Stimulated activated CD8-positive, alpha-beta memory T cell treated with anti-CD3 and anti-CD28 coated beads, Interleukin-4, amount 100 ng/mL, for 4 hours (primary cell): ENCODE measurements at places on chromosomes 7 and 10.

DNA sequence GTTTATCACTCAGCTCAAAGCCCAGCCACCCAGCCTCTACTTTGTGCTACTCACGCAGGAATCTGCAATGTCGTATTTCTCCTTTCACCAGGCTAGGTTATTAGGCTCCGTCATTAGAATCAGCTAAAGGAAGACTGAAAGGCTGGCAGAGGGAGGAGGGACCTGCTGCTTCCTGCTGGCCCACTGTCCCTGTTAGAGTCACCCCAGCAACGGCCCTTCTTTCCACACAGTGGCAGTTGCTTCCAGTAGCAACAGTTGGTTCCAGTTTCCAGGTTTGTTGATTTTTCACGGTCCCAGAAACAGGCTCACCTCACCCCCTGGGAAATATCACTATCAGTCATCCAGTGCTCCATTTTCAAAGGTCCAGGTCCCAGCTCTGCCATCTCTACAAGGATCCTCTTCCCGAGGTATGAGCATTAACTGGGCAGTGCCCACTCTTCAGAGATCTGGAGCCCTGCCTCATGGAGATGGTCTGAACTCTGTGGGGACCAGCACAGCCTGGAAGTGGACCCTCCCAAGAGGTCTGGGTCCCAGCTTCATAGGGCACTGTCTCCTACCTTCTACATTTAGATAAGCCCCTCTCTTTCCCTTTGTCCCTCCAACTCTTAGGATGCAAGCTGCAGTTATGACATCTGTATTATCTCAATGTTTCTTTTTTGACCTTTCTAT, 15.9 kb downstream of the ODAD2 start:
- DNase-seq = no peak

DNA sequence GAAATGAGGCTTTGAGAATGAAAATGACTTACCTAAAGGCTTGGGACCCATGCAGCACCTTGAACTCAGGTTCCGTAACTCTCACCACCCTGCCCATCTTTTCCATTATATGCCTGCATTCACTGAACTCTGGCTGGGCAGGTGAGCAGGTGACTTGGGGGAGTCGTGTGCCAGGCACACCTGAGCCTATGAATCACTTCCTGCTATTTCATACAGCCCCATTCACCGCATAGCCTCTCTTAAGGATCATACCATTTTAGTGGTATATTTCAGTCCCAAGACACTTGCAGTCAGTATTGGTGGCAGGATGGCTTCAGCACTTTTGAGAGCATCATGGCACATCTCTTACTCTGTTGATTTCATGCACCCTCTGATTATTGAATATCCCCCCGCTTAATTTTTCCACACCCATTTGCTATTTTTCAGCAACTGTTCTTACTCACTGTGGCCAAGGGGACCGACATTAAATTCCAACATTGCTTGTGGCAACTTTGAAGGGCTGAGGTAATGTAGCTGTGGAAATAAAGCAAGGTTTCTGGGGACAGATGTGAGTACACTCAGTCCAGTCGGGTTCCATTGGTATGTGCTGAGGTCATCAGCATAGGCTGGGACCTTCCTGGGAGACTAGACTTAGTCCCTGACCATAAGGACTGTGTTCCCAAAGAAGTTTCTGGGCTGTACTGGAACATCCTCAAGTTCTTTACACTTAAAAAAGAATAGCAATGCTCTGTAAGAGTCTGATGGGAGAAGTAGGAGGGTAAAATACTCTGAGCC, 39.8 kb upstream of the ZNF438 start:
- DNase-seq = no peak

DNA sequence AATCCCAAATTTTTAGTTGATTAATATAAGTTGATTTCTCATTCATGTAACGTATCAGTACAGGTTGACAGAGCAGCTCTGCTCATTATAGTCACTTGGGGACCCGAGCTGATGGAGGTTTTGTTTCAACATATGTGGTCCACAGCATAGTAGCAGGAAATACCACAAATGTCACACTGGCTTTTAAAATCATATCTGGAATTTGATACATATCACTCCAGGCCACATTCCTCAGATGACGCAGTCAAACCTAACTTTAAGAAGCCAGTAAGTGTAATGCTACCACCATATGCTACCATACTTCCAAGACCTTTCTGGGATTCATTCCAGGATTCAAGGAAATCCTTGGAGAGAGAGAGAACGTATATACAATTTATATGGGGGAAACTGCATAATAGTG, 156.3 kb downstream of the PHF14 start:
- no peak for DNase-seq

DNA sequence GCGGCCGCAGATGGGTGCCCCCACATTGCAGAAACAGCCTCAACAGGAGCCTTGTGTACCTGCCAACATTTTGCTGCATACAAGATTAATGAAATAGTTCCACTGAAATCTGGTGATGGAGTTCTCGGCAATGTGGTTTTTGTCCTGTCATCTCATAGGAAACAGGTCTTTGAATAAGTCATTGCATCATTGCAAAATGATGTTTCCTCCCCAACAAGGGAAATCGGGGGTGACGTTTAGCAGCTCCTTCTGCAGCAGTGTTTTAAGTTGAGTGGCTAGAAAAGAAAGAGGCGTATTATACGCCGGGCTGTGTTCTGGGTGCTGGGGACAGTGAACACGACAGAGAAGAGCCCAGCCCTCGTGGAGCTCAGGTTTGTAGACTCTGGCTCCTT, 177.0 kb downstream of the PRKAG2 start:
- no peak for DNase-seq

DNA sequence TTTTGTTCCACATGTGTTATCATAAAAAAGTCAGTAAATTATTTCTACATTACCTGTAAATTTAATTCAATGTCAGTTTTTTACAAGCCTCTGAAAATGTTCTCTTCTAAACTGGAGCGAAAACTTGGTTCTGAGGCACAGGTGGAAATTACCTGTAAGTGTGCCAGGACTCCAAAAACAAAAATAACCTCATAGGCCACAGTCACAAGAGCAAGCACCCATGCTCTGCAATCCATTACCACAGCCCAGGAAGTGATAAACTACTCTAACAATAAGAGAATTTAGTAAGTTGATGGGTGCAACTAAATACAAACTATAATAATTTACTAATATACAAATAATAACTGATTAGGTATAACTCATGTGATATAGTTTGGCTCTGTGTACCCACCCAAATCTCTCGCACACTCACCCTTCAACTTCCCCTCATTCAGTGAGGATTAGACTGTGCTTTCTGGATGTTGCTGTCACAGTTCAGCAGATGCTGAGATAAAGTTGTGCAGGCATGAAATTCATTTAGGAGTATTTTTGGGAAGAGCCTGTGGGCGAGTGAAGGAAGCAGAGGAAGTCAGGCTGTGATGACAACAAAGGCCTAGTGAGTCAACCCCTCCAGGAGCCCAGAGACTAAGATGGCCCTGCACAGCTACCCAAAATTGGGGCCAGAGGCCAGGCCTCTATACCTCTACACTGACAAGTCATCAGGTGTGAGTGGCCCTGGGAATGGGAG, 16.3 kb upstream of the GIMAP6 start:
- no peak for DNase-seq

- DNase-seq = no peak
These were observed 82.9 kb upstream of the AFAP1L2 start for GRCh38 chr10:114486938-114487814.

DNA sequence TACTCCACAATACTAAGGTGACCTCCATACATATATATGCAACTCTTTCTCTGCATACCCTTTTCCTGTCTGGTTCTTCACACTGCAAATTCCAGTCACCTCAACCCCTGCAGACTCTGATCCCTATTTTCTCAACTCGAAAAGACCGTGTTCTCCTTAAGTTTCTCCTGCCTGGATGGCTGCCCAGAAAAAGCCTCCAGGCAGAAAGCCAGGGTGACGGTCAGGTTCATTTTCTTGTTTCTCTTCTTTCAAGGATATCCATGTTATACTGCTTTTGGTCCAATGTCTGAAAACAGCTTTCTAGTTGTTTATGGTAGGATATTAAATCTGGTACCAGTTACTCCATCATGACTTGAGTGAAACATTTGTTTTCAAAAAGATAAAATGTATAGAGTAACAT, 267.8 kb upstream of the MYO3A start:
- DNase-seq = no peak

DNA sequence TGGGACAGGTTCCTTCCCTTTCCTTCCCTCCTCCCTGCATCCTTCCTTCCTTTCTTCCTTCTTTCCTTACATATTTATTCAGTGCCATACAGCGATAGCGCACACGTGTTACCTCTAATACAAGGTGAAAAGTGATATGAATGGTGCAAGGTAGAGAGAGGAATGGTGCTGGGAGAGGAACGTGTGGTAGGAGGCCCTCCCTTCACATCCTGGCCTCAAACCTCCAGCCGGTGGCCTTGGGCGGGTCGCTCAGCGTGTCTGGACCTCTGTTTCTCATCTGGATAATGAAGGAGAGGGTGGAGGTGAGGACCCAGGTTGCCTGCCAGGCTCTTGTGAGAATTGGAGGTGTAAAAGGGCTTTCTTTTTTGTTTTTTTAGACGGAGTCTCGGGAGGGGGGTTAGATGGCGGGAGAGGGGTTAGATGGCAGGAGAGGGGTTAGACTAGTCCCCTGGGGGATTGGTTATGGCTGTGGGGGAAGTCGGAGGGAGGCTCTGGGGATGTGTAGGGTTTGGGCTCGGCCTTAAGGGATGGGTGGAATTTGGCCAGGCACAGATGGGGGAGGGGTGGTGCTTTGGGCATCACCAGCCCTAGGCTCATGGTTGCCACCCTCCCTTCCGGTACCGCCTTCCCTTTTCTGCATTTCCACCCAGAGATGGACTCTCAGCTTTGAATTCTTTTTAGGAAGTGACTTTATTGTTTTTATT, 14.9 kb downstream of the CHST3 start:
- no peak for DNase-seq

GRCh38 chr7:47681249-47681810, 99.4 kb upstream of the TNS3 start:
- DNase-seq = no peak

- no peak for DNase-seq
These were observed 1.4 kb downstream of the MINDY3 start for GRCh38 chr10:15858861-15859281.

- DNase-seq = no peak
These were observed 699.9 kb downstream of the INHBA start for GRCh38 chr7:41002741-41003610.

DNA sequence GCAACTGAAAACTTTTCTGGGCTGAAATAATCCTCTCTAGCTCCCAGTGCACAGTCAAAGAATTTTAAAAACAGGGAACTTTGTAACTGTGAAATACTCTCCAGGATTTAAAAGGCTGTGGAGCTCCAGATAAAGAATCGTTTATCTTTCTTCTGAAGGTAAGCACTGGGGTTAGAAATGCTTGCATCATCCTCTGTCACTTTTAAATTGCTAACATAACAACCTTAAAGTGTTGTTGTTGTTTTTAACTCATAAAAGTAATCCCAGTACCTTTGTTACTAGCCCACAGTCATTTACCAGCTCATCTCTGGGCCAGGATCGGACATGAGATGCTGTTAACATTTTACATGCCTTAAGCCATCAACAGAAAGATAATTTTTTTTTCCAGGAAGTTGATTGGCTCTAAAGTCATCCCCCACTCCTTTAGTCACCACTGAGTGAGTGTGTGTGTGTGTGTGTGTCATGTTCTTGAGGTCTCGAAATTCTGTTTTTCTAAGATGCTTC, at the start of gene SLC39A12:
SLC39A12 (plus strand) TSS at position 51 of the 504 bp plus-strand sequence. CDS start 1,359 bp downstream, outside the sequence.
- DNase-seq = no peak

DNA sequence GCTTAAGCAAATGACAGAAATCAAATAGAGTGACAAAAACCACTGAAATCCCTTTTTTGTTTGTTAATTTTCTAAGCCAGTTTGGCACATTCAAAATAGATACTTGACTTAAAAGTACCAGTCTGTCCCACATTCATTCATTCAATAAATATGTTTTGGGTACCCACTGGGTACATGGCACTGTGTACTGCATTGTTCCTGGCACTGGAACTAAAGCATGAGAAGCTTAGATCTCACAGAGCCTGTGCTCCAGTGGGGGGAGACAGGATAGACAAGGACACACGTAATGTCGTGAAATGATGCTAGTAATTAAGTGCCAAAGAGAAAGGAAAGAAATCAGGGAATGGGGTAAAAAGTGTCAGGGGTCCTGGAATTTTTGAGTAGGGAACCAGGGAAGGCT, 13.0 kb downstream of the MTURN start:
- DNase-seq = no peak

GRCh38 chr7:152902054-152902453, 142.5 kb downstream of the ACTR3B start:
- no peak for DNase-seq

GRCh38 chr7:151787348-151787747, 89.6 kb downstream of the PRKAG2 start:
- no peak for DNase-seq

GRCh38 chr7:44112997-44113763, 9.0 kb downstream of the AEBP1 start:
- DNase-seq = no peak

DNA sequence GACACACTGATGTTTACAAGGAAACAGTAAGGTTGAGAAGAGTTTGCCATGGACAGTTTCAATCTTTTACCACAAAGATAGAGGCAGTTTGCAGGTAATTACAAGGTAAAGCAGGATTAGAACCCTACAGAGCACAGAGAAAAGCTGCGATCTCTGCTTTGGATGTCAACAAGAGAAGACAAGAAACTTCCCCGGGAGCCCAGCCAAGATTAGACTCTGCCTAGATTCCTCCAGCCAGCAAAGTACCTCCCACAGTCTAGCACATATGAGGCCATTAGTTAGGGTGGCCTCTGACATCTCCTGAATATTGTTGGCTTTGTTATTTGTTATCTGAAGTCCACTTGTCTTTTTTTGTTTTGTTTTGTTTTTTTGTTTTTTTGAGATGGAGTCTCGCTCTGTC, 178.1 kb downstream of the CALN1 start:
- DNase-seq = no peak

DNA sequence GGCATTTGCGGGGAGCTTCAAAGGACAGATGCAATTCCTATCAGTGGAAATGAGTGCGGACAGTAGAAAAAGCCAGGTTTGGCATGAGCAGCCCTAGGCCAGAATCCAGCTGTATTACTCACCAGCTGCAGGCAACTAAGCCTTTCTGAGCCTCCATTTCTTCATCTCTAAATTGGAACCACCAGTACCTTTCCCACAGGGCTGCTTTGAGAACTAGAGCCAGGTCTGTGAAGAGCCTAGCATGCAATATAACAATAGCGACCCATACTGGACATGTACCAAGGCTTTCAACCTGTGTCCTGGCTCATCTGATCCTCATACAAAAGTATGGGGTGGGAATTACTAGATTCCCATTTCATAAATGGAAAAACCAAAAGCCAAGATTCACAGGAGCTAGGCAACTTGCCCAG, 101.0 kb downstream of the GSAP start:
- no peak for DNase-seq

DNA sequence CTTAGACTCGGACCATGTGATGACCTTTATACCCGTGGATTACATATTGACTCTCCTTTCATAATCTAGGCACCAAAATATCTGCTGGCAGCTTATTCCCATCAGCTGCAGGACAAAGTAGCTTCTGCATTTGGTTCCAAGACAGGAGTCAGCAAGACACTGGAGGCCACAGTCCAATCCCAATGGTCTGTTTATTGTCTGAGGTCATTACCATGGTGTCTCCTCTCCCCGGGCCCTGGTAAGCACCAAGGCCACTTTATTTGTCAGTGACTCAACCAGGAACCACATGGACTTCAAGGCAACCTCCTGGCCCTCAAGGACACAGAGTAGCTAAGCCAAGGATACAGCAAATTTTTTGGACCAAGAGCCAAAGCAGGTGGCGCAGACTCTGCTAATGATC, 36.1 kb downstream of the KCNMA1 start:
- DNase-seq = no peak

GRCh38 chr10:98267894-98268693, at the start of gene LOXL4:
TSS of gene LOXL4 (minus strand) at chr10:98268194. CDS start at chr10:98263019, 5,175 bp downstream.
- DNase-seq = no peak

GRCh38 chr7:96157856-96158255, 164.0 kb downstream of the SLC25A13 start:
- DNase-seq = no peak

- no peak for DNase-seq
These were observed 252.9 kb downstream of the THSD7A start for GRCh38 chr7:11579141-11579540.
